Transverse colon (tissue), 4 donors: ENCODE measurements at places on chromosomes 1 and 21. TPM values are rescaled to one million over a fixed set of nuclear protein-coding genes. Genes with fewer than 3 reads are reported as not detected.

CD5L gene
- not detected for total RNA-seq

GRCh38 chr1:73623946-73624345, 574.0 kb downstream of the LRRIQ3 start:
- no peak overlapping the region for H3K27ac ChIP-seq
- no peaks in the 10 kb centered on the region for H3K4me1 ChIP-seq
- DNase-seq: no peak
- no peak overlapping the region for H3K4me3 ChIP-seq
- H3K27me3 ChIP-seq: no peaks in the 10 kb centered on the region

GRCh38 chr1:216221260-216221700, 202.0 kb downstream of the USH2A start:
- H3K27ac ChIP-seq: no peak overlapping the region
- H3K4me1 ChIP-seq: peaks cover 7% of the 10 kb centered on the region
- no peaks in the 10 kb centered on the region for H3K27me3 ChIP-seq

- no peak overlapping the region for H3K4me3 ChIP-seq
- DNase-seq: no peak
- peaks cover 7% of the 10 kb centered on the region for H3K4me1 ChIP-seq
- H3K27ac ChIP-seq: no peak overlapping the region
These were observed 104.4 kb downstream of the CRYAA start for GRCh38 chr21:43273016-43273707.

GRCh38 chr1:51969038-51969705, 21.3 kb downstream of the RAB3B start:
- H3K4me3 ChIP-seq: no peak overlapping the region
- DNase-seq: no peak
- no peak overlapping the region for H3K27ac ChIP-seq
- H3K36me3 ChIP-seq: no peaks in the 10 kb centered on the region
- H3K4me1 ChIP-seq: no peaks in the 10 kb centered on the region
- no peaks in the 10 kb centered on the region for H3K27me3 ChIP-seq
